ENCODE measurements at places on chromosomes 1 and 21. TPM values are rescaled to one million over a fixed set of nuclear protein-coding genes. Genes with fewer than 3 reads are reported as not detected.

GRCh38 chr1:3350506-3351261 lies 103.8 kb upstream of the ARHGEF16 start:
- 0 out of 3 replicates have a peak, but pooled peaks cover 6% of the 10 kb centered on the region for H3K4me1 ChIP-seq
- H3K36me3 ChIP-seq: no peaks in the 10 kb centered on the region
- no peak overlapping the region for H3K4me3 ChIP-seq
- DNase-seq: no peak

GUK1 gene
- polyA plus RNA-seq: 338 TPM

- H3K27me3 ChIP-seq: no peaks in the 10 kb centered on the region
- H3K36me3 ChIP-seq: no peaks in the 10 kb centered on the region
- DNase-seq: peak; percentile 28
- H3K4me1 ChIP-seq: no peaks in the 10 kb centered on the region
- H3K4me3 ChIP-seq: no peak overlapping the region
These were observed 4.8 kb upstream of the DNAJC28 start for GRCh38 chr21:33496345-33496744.

- DNase-seq: no peak
- no peaks in the 10 kb centered on the region for H3K4me1 ChIP-seq
- H3K36me3 ChIP-seq: no peaks in the 10 kb centered on the region
- no peak overlapping the region for H3K4me3 ChIP-seq
- no peak overlapping the region for H3K27ac ChIP-seq
These were observed 131.8 kb upstream of the IPO9 start for GRCh38 chr1:201697174-201697573.

DNA sequence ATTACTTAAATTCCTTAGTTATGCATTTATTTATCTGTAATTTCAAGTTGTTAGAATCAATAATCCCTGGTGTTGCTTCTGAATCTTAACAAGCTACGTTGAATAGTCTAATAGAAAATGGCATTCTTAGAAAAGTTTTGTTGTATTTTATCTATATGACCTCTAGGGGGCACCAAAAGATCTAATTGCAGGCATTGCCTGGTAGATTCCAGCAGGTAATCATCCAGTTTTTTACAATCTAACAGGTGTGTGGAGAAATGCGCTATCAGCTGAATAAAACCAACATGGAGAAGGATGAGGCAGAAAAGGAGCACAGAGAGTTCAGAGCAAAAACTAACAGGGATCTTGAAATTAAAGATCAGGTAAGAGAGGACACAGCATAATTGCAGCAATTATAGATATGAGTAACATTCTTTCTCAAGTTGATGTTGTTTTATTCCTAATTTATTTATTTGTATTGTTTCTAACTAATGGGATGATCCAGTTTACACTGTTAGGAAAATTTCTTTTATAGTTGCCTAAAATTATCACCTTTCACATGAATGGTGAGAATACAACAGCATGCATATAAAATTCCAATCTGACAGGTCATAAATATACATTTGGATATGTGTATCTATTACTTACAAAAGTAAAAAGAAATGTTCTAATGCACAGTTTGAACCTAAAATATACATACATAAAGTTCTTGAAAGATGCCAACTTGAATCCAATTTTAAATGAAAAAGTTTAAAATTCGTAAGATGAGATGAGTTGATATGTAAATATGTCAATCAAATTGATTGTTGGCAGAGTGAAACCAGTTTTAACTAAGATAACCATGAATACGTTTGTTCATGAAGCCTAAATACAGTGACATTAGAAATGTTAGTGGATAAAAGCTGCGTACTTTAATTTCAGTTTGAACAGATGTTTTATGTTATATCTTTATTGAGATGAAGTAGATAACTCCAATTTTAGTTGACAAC lies 88.4 kb downstream of the SDCCAG8 start:
- no peaks in the 10 kb centered on the region for H3K27me3 ChIP-seq
- peak; percentile 53 for DNase-seq
- no peak overlapping the region for H3K4me3 ChIP-seq

DNA sequence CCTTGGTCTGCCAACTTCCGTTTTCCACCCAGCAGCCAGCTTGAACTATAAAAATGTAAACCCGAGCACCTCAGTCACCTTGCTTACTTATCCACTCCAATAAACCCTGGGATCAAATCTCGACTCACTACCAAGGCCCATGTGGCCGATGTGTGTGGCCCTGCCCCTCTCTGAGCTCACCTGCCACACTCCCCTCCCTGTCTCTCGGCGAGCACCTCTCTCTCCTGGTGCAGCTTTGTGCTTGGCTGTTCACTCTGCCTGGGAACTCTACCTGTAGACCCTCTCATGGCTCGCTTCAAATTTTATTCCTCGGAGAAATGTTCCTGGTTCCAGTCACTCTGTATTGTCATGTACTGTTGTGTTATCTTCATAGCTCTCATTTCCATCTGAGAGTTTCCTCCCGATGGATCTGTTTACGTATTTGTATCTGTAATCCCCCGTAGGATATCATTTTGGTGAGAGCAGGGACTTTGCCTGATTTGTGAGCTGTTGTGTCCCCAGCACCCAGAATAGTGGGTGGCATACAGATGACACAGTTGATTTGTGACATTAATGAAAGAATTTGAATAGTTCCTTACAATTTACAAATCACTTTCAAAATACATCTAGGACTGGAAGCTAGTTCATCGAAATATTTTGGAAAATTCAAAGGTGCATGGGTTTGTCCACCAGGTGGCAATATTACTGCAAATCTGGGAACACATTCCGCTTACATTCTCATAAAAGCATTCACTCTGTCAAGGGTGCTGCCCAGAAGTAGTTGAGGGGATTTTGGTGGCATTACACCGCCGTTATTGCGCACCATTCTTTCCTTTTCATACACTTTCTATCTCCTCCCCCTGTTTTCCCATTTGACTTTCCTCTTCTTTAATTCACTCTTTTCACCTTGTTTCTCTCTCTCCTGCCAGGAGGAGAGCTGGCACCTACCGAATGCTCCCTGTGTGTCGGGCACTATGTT lies 95.3 kb downstream of the ABCA4 start:
- peaks cover 55% of the 10 kb centered on the region for H3K27me3 ChIP-seq
- no peak overlapping the region for H3K4me3 ChIP-seq
- H3K27ac ChIP-seq: no peak overlapping the region

HES5 gene
- not detected for polyA plus RNA-seq

- no peaks in the 10 kb centered on the region for H3K36me3 ChIP-seq
- H3K4me1 ChIP-seq: no peaks in the 10 kb centered on the region
- H3K27ac ChIP-seq: no peak overlapping the region
- no peaks in the 10 kb centered on the region for H3K27me3 ChIP-seq
- no peak overlapping the region for H3K4me3 ChIP-seq
- DNase-seq: no peak
These were observed 348.3 kb downstream of the DPYD start for GRCh38 chr1:97572561-97572960.

KRTCAP2 gene
- 126 TPM for polyA plus RNA-seq

DNA sequence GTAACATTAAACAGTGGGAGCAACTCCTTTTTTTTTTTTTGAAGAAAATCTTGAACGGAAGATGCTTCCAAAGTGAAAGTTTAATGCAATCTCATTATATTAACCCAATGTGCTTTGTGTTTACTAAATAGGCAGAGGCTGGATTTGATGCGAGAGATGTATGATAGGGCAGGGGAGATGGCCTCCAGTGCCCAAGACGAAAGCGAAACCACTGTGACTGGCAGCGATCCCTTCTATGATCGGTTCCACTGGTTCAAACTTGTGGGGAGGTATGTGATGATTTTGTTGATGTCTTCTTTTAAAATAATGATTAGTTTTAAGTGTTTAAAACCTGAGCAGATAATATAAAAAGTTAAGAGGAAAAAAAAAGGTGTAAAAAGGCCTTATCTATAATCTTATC lies 74.2 kb upstream of the PGD start:
- no peaks in the 10 kb centered on the region for H3K4me1 ChIP-seq
- H3K4me3 ChIP-seq: no peak overlapping the region
- DNase-seq: no peak
- H3K27ac ChIP-seq: no peak overlapping the region
- H3K27me3 ChIP-seq: no peaks in the 10 kb centered on the region

DNA sequence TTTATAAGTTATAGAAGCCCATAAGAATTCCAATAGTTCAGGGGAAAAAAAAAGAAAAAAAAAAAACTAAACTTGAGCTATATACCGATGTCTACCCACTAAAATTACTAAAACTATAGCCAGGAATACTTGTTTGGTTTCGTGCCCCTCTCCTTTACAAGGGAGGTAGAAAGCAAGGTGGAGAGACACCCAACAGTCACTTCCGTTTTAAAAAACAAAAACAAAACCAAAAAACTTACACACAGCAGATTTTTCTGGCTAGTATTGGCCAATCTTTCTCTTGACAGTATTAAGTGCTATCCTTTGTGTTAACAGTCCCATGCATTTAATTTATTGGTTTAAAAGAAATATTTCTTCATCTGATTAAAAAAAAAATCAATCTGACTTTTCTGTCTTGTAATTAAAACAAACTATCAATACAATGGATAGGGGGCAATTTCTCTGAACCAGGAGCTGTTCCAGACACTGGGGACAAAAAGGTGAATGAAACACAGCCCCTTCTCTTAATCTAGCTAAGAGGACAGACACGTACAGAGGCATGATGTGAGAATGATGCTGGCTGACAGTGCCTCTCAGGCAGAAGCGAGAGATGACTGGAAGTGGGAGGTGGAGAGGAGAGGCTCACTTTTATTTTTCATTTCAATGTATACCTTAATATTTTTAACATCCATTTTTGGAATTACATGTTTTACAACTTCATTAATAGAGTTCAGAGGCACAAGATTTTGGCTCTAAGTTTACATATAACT lies 214.8 kb downstream of the RERE start:
- H3K36me3 ChIP-seq: no peaks in the 10 kb centered on the region
- H3K4me3 ChIP-seq: no peak overlapping the region
- no peaks in the 10 kb centered on the region for H3K4me1 ChIP-seq
- DNase-seq: no peak

GRCh38 chr1:57831624-57832023 lies 407.8 kb upstream of the DAB1 start:
- H3K4me1 ChIP-seq: no peaks in the 10 kb centered on the region
- H3K27me3 ChIP-seq: no peaks in the 10 kb centered on the region
- no peak for DNase-seq
- H3K4me3 ChIP-seq: no peak overlapping the region
- no peak overlapping the region for H3K27ac ChIP-seq

DNA sequence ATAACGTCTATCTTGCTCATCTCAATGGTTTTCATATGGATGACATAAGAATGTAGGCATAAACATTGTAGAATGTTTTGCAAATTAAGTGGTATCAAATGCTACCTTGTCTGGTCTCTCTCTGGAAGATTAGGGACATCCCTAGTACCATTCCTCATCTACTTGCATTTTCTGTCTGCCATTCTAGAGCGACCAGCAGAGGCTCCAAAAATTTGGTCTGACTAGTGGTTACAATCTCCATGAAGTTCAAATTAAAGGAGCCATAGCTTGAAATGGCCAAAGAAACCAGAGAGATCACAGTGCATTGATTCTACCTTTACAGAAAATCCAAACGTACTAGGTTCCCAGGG lies 1.1 kb downstream of the CD84 start:
- H3K27me3 ChIP-seq: no peaks in the 10 kb centered on the region
- peaks cover 73% of the 10 kb centered on the region for H3K4me1 ChIP-seq

- no peak for DNase-seq
- H3K27ac ChIP-seq: peak overlapping the region; percentile 57
- H3K4me3 ChIP-seq: no peak overlapping the region
- peaks cover 87% of the 10 kb centered on the region for H3K4me1 ChIP-seq
- H3K27me3 ChIP-seq: no peaks in the 10 kb centered on the region
- peaks cover 73% of the 10 kb centered on the region for H3K36me3 ChIP-seq
These were observed 6.7 kb downstream of the ZBTB7B start for GRCh38 chr1:155009221-155009711.

PTGS2 gene
- not detected for polyA plus RNA-seq

- DNase-seq: no peak
- H3K36me3 ChIP-seq: no peaks in the 10 kb centered on the region
- H3K4me1 ChIP-seq: no peaks in the 10 kb centered on the region
These were observed 168.6 kb upstream of the CAMK1G start for GRCh38 chr1:209414803-209415329.

DNA sequence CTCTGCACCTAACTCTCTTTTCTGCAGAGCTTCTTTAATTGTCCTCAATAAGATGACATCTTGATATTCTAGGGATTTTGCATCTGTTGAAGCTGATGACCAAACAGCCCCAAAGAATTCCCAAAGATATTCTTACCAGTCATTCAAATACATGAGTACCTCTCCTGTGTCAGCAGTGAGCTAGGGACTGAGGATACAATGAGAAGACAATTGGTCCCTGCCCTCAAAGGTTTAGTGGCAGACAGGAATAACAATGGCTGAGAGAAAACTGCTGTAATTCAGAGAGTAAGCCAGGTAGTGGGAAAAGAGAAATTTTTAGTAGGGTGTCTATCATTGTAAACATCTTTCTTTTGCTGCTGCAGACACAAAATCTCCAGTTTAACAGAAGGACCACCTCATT lies 5.9 kb downstream of the MCOLN3 start:
- no peaks in the 10 kb centered on the region for H3K36me3 ChIP-seq
- DNase-seq: no peak
- no peak overlapping the region for H3K27ac ChIP-seq
- peaks cover 8% of the 10 kb centered on the region for H3K27me3 ChIP-seq
- no peaks in the 10 kb centered on the region for H3K4me1 ChIP-seq
- no peak overlapping the region for H3K4me3 ChIP-seq

- H3K4me1 ChIP-seq: no peaks in the 10 kb centered on the region
- H3K36me3 ChIP-seq: peaks cover 40% of the 10 kb centered on the region
- H3K27ac ChIP-seq: no peak overlapping the region
- peak; percentile 28 for DNase-seq
- no peak overlapping the region for H3K4me3 ChIP-seq
- no peaks in the 10 kb centered on the region for H3K27me3 ChIP-seq
These were observed 45.4 kb downstream of the SMYD2 start for GRCh38 chr1:214326406-214326805.

OR2T11 gene
- not detected for polyA plus RNA-seq

DNA sequence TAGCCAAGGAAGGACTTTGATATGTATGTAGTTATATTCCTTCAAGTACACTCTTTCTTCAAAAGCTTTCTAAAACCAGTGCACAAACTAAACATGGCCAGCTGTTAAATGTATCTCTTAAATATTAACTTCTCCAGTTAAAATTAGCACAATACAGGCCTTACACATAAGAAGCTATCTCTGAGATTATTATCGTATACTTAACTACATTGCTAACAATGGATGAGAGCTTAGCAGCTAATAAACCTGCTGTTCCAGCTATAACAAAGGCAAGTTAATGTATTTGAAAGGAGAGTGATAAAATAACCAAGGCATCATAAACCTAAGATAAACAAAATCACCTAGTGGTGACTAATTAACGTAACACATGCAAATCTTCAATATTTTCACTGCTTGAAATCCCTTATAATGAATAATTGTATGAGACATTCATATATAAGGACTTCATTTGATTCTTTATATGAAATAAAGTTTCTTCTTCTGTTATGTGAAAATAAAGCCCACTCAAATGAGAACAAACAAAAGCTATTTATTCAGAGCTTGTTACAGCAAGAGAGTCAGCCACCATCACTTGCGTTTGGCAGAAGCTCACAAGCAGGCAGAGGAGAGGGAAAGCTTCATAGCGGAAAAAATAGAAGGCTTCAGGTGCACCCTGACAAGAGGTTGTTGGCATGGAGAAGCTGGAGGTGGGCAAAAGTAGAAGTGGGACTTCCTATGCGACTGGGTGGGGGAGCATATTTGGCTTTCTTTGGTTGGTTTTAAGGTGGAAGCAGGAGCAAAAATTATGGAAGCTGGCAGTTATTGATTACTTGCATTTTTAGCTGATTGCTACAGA lies 274.1 kb upstream of the CHRM3 start:
- no peaks in the 10 kb centered on the region for H3K36me3 ChIP-seq
- no peak overlapping the region for H3K4me3 ChIP-seq
- H3K4me1 ChIP-seq: no peaks in the 10 kb centered on the region
- no peaks in the 10 kb centered on the region for H3K27me3 ChIP-seq

- no peak overlapping the region for H3K27ac ChIP-seq
- H3K27me3 ChIP-seq: peaks cover 19% of the 10 kb centered on the region
- H3K4me3 ChIP-seq: no peak overlapping the region
- H3K4me1 ChIP-seq: no peaks in the 10 kb centered on the region
These were observed 332.9 kb downstream of the SRGAP2C start for GRCh38 chr1:121517586-121518230.
